ENCODE measurements at places on chromosomes 4 and X.

DNA sequence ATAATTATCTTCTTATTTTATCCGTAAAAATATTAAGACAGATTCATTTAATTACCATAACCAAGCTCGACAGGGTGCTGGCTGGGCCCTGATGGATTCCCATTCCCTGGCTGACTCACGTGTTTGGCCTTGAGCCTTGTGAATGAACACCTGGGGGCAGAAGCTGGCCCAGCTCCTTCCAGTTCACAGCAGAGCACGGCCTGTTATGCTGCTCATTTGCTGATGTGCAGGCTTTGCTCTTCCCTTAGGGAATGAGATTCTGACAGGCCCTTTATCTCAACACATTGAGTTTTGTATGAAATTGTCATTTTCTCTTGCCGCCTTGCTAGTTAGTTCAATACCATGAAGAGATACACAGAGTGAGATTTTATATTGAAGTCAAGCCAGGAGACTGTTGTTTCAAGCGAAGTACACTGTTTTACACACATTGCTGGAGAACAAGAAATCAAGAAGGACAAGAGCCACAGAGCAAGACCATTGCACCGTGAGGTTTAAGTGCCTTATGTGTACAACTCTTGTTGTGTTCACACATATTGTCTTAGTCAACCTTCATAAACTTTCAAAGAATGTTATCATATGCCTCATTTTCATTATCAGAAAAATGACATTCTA is 1583.3 kb downstream of the STIM2 start:
- DNase-seq = no peak

DNA sequence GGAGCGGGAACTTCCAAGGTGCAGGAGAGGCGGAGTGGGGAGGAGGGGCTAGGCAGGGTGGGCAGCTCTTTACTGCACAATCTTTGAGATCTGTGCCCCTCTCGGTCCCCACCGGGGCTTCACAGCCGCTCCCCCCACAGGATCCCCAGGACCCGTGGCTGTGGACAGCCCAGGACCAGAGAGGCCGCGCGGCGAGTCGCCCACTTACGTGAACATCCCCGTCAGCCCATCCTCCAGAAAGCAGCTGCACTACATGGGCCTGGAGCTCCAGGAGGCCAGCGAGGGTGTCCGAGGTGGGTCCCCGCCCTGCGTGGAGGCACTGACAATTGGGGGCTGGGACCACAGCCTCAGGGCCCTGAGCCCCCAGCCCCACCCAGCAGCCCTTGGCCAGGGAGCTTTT is 32.1 kb downstream of the LRPAP1 start:
- no peak for DNase-seq

DNA sequence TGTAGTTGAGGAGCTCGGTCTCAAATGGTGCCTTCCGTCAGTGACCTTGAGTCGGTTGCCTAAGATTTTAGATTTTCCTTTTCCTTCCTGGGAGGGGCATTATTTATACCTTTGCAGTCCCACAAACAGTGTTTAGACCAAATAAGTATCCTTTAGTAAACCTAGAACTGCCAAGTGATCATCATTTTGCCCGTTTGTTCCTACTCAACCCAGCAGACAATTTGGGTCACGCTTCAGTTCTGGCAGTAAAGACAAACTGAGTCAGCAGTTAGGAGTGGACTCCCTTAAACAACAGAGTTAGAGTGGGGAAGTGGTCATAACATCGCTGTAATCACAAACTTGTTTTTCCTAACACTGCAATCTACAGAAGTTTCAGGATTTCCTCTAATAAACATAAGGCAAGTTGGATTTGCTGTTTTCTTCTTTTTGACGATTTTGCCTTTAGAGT is 777 bp upstream of the WDFY3 start:
- DNase-seq = no peak

DNA sequence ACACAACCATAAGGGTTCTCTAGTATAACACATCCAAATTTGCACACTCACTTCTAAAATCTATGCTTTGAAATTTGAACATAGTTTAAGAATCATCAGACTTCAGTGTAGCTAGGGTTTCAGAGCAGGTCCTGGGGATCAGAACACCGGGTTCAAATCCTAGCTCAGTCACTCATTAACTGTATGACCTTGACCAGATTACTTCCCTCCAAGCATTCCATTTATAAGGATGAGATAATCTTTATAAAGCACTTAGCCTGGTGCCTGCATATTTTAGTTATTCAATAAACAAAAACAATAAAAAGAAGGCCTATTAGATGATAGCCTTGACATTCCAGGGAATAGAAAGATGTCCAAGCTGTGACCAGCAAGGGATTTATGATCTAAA is 4.8 kb upstream of the STBD1 start:
- no peak for DNase-seq

DNA sequence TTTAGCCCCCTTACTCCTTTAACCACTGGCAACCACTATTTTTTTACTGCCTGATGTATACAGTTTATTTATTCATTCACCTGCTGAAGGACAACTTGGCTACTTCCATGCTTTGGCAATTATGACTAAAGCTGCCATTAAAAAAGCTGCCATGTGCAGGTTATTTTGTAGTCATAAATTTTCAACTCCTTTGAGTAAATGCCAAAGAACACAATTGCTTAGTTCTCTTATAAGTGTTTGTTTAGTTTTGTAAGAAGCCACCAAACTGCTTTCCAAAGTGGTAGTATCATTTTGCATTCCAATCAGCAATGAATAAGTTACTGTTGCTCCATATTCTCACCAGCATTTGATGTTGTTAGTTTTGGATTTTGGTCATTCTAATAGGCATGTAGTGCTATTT is 1831.8 kb downstream of the PCDH7 start:
- DNase-seq = no peak

DNA sequence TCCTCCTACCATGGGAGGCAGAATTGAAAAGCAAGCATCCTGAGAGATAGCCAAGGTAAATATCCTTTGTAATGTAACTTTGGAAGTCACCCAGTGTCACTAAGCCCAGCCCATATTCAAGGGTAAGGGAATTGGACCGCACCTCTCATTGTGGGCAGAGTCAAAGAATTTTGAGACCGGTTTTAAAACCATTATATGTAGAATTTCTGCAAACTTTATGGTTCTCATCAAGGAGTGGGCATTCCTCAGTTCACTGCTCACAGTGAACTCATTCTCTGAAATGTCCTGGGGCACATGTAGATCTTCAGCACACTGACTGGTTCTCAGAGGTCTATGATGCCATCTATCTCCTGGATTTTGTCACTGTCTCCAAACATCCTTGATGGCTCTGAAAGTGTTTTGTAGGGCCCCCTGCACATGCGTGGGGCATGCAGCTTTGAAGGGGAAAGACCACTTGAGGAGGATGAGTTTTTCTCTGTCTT is 35.3 kb upstream of the CHRNA9 start:
- DNase-seq = no peak

GRCh38 chrX:111257733-111258132 is 12.6 kb downstream of the CAPN6 start:
- no peak for DNase-seq

- DNase-seq = no peak
Observed at GRCh38 chr4:150418757-150419410, 163.1 kb upstream of the MAB21L2 start.

GRCh38 chrX:151816934-151817333 is 82.4 kb downstream of the CNGA2 start:
- no peak for DNase-seq

DNA sequence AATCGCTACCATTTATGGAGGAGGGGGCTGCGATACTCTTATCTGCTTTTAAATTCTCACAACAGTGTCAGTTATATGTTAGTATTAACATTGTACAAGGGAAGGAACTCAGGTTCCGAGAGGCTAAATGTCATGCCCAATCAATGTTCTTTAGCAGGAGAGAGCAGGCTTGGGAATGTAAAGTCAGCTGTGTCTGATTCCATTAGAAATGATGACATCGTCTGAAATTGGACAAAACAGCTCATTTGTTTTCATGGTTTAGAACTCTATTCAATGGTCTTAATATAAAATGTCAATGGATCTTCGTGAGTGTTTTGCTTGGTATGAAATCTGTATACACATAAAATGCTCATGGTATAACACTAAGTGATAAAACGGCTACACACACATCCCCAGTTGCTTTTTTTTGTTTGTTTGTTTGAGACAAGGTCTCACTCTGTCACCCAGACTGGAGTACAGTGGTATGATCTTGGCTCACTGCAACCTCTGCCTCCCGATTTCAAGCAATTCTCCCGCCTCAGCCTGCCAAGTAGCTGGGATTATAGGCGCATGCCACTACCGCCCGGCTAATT is 11.9 kb upstream of the SH3KBP1 start:
- DNase-seq = no peak

- DNase-seq = no peak
Observed at GRCh38 chrX:10341309-10341708, 184.5 kb downstream of the CLCN4 start.

DNA sequence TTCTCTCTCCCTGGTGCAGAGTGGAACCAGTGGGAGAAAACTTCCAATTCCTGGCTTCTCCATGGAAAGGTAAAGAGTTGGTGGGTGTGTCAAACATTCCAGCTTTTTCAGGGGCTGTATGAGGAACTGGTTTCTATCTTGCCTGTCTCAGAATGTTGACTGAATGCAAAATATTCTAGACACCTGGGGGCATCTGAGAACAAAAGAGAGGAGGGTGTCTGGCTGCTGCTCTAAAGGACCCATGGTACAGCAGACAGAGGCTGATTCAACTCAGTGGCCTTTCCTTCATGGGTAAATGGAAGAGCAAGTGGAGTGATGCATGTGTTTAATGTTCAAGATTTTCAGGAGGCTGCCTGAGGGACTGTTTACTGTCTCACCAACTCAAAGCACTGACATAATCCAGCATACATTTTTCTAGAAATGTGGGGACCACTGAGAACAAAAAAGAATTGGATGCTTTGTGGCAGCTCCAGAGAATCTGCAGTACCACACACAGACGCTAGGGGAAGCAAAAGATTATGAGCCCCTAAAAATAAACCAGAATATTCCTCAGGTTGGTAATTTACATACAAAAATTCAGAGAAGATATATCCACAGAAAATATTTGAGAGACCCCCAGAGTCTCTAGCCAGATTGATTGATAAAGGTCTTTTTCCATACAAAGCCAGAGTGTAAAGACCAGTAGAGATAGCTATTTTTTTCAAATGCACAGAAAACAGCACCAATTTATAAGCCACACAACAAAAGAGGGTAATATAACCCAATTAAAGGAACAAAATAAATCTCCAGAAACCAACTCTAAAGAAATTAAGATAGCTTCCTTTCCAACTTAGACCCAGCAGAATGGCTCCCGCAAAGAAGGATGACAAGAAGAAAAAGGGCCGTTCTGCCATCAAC is 48.0 kb upstream of the STARD8 start:
- DNase-seq = no peak

DNA sequence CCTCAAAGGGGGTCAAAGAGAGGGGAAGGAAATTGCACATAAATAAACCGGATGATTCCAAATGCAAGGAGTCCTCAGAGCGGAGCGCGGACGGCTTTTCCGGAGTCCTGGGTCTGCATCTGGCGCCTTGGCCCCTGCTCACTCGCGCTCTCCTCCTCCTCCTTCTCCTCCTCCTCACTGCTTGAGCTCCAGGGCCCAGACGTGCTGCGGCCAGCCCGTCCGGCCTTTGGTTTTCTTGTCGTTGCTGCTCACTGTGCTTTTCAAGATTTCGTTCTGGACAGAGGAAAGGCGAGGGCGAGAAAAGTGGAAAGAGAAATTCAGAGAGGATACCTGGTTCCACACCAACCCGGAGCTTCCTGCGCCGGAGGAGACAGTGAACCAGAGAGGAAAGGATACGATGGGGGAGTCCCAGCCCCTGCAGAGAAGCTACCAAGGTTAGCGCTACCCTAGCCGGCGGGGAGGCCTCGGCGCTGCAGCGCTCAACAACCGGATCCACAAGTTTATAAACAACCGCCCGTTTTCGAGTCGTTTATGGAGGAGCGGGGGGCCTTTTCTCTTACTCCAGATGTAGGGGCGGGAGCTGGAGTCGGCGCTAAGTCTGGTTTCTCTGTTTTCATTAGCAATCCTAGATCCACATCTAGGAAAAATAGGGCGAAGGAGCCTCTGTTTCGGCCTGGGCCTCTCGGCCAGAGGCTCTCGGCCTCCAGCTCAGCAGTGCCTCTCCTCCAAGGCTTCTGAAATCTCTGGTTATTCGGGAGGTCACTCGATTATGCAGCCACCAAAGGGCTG is 2.7 kb downstream of the HAND2 start:
- no peak for DNase-seq

- DNase-seq = no peak
Observed at GRCh38 chr4:163665101-163665500, 170.6 kb downstream of the TMA16 start.

- peak; percentile 64 for DNase-seq
Observed at GRCh38 chr4:24980064-24980690, 50.6 kb downstream of the LGI2 start.

DNA sequence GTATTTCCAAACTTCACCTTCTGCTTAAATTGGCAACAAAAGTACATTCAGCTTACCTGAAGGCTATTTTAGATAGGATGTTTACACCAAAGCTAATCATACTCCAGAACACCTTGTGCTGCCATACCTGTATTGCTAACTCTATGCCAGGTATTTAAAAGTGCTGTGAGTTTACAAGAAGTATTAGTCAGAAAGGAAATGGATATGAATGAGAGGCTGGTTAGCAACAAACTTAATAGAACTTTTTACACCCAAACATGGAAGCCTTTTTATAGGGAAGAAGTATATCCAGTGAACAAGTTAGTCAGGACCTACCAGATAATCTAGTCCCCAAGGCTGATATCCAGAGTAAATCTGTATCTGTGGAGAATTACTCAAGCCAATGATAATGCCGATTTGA is 131.2 kb upstream of the SPRY1 start:
- no peak for DNase-seq

GRCh38 chr4:5717449-5718158 is 6.6 kb downstream of the EVC start:
- no peak for DNase-seq

GRCh38 chrX:133384454-133384853 is 30.8 kb downstream of the GPC4 start:
- peak; percentile 2 for DNase-seq

- peak; percentile 85 for DNase-seq
Observed at GRCh38 chr4:37892641-37893040, 1.8 kb downstream of the TBC1D1 start.

GRCh38 chrX:15749642-15750610 is 11.9 kb downstream of the CA5B start:
- DNase-seq = peak; percentile 10

- DNase-seq = no peak
Observed at GRCh38 chr4:138400543-138400942, 158.4 kb upstream of the SLC7A11 start.

GRCh38 chr4:31275906-31276305 is 555.7 kb downstream of the PCDH7 start:
- DNase-seq = no peak

GRCh38 chrX:1411326-1411725 is 19.4 kb upstream of the SLC25A6 start:
- no peak for DNase-seq

- peak; percentile 43 for DNase-seq
Observed at GRCh38 chr4:15756361-15756861, 21.7 kb upstream of the CD38 start.

- no peak for DNase-seq
Observed at GRCh38 chr4:151459375-151459774, 50.4 kb downstream of the FHIP1A start.

Measured in germinal center (tissue), 1 donor.